ENCODE measurements at places on chromosomes 4 and X.

- DNase-seq: no peak
Observed at GRCh38 chrX:25976683-25977310, 161.3 kb upstream of the MAGEB18 start.

DNA sequence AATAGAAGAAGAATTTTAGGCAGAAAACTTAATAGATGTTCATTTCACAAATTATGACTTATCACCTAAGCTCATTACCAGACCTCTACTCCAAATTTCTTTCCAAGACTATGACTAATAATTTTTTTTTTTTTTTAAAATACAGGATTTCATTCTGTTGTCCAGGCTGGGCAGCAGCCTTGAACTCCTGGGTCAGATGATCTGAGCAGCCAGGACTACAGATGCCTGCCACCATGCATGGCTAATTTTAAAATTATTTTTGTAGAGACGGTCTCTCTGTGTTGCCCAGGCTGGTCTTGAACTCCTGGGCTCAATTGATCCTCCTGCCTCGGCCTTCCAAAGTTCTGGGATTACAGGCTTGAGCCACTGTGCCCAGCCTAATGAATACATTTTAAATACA, 119.2 kb downstream of the ARHGAP10 start:
- no peak for DNase-seq

DNA sequence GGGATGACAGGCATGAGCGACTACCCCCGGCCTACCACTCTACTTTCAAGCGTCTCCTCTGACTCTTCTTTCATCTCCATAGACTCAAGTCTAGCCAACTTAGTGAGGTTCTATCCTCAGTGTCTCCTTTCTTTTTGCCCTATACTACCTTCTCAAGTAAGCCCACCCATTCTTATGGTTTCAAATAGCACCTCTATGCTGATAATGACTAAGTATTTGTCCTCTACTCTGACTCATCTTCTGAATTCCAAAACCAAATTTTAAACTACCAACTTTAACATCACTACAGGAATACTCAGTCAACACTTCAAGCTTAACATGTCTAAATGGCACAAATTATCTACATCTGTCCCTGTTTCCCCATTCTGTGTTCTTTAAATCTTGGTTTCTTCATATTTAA, 47.8 kb downstream of the ELF2 start:
- DNase-seq: no peak

- DNase-seq: peak; percentile 23
Observed at GRCh38 chr4:113901994-113902787, 77.3 kb downstream of the ARSJ start.

- DNase-seq: no peak
Observed at GRCh38 chr4:95701500-95702170, 138.3 kb upstream of the PDHA2 start.

DNA sequence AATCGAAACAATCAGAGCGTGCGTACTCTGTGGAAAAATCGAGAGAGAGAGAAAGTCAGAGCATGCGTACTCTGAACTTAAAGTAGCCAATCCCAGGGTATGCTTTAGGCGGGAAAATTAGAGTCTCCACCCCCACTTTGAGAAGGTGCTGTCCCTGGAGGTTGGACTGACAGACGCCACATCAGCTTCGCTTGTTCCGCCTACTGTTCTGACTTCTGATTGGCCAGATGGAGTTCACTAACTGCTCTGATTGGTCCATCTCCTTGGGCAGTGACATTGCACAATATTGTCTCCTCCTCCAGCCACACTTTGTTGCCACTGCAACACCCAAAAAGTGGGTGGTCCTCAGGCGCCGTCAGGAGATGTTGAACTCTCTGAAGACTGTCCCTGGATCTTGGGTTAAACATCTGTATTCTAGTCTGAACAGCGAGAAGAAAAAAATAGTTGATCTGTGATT, at the start of gene SSX5:
SSX5 (minus strand) TSS at position 51 of the 457 bp plus-strand sequence. CDS start 1,437 bp downstream, outside the sequence.
- DNase-seq: no peak

DNA sequence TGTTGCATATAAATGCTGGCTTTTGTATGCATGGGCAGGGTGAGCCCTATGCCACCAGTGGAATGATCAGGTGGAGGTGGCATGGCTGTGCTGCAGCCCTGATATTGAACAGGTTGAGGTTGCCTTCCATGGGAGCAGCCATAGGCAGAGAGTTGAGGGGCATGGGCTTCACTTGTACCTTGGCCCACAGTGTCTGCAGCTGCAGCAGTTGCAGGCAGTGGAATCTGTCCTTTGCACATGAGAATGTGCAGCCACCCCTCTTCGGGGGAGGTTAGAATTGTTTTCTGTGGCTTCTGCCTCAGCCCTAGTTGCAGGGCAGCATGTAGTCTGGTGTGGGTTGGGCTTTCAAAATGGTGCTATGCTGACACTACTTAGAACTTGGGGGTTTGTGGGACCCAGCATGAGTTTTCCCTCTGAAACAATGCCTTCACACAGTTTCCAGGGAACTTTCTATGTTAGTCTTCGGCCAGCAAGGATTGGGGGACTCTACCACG, 25.4 kb upstream of the VSIG1 start:
- DNase-seq: no peak

DNA sequence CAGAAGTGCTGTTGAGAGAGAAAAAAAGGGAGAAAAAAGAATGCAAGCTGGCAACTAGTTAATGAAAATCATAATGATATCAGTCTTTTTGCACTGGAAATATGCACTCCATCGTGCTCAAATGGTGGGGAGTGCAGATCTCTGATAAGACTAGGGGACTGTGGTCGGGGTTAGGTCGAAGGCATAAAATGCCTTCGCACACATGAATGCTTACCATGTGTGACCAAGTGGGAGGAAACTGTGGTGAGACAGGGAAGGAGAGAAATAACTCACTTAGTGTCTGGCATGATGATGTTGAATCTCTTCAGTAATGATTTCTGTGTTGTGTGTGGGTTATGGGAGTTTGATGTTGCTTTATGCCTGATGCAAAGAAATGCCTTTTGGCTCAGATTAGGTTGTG, 358.9 kb downstream of the FBXO8 start:
- DNase-seq: no peak

GRCh38 chr4:37139987-37140386, 104.6 kb upstream of the NWD2 start:
- no peak for DNase-seq

DNA sequence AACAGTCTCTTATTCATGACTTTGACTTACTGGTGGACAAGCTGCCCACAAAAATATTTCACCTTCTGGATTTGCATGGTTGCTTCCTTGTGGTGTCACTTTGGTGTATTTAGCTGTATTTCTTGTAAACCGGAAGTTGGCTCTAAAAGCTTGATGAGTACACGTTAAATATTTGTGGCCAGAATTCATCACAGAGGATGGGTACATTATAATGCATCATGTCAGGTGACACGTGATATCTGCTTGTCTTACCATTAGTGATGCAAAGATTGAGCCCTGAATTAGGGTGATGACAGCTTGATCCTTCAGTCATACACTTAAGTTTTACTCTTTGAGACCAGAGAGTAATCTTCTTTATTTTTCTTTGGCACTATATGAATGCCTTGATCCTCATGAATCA, 188.3 kb upstream of the RPS6KA3 start:
- DNase-seq: no peak

GRCh38 chr4:54213761-54214160, 15.3 kb upstream of the PDGFRA start:
- no peak for DNase-seq

DNA sequence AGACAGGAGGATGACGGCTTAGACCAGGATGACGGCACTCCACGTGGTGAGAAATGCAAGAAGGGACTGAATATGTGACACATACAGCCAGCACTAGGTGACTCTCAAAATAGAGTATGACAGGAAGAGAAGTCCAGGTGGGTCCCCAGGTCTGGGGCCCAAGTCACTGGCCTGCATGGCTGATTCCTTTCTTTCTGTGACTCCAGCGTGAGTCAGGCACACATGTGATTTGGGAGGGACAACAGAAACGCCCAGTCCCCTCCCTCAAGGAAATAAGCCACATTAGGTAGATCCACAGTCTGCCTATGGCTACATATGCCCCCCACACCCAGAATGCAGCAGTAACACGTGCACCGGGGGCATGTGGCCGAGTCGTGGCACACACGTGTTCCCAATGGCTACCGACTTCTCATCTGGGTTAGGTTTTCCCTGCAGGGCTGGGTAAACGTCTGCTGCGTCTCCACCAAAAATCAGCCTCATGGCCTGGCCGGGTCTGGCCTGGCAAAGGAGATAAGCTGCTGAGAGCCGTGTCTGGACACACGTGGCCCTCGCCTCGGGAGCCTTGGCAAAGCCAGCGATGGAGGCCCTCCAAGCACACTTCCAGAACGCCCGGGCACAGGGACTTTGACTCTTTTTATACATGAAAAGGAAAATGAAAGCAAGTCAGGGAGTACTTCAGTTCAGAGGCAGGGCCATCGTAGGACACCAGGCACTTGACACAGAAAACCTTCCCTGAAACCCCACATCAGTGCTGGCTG, 19.3 kb downstream of the SEL1L3 start:
- no peak for DNase-seq

GRCh38 chr4:150322646-150323045, 244.4 kb downstream of the DCLK2 start:
- DNase-seq: no peak

DNA sequence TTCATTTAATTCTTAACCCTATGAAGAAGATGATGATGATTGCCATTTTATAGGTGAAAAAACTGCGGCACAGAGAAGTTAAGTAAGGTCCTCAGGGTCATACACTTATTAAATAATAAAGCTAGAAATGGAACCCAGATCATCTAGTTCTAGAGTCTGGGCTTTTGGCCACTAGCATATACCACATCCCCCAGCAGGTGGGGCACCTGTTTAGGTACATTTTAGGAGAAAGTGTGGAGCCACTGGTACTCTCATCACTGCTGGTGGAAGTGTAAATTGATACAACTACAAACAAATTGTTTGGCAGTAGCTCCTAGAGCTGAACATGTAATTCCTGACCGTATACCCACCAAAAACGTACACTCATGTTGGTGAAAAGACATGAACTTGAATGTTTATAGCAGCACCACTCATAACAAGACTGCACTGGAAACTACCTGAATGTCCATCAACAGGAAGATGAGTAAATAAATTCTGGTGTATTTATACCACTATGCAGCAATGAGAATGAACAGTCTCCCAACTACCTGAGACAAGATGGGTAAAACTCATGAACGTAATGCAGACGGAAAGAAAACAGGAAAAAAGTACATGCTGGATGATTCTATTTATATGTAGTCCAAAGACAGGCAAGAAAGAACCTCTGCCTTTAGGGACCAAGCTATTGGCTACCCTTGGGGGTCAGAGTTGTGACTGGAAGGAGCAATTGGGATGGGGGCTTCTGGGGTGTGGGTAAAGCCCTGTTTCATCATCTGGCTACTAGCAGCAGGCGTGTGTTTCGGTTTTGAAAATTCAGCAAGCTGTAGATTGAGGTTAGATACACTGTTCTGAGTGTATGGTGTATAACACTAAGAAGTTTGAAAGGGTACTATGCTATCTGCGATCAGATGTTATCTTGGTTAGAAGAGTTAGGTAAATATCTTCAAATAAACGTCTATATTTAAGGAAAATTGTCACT, 72.3 kb upstream of the ADGRG2 start:
- DNase-seq: no peak

GRCh38 chr4:121155893-121156292, 8.2 kb downstream of the TNIP3 start:
- DNase-seq: no peak

- no peak for DNase-seq
Observed at GRCh38 chrX:11464836-11465463, 171.7 kb downstream of the AMELX start.

- no peak for DNase-seq
Observed at GRCh38 chr4:151169223-151169622, 69.8 kb downstream of the RPS3A start.

GRCh38 chr4:7395645-7396044, 39.1 kb downstream of the PSAPL1 start:
- DNase-seq: no peak

DNA sequence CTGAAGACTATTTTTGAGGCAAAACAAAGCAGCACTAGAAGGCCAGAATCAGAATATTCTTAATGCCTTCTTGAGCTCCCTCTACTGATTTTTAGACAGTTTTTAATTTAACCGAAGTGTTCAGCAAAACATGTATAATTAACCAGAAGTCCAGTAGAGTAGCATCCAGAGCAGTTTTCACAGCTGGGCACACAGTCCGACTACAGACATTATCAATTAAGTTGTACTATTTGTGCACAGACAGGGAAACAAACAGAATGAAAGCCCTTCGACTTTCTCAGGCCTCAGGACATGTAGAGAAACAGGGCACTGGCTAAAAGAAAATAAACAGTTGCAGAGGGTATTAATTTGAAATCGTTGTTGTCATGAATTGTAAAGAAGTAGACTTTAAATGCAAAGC, 11.9 kb downstream of the FSTL5 start:
- DNase-seq: no peak

- no peak for DNase-seq
Observed at GRCh38 chrX:148459343-148459742, 41.1 kb upstream of the AFF2 start.

GRCh38 chr4:165971933-165972332, 98.9 kb downstream of the TLL1 start:
- DNase-seq: no peak

DNA sequence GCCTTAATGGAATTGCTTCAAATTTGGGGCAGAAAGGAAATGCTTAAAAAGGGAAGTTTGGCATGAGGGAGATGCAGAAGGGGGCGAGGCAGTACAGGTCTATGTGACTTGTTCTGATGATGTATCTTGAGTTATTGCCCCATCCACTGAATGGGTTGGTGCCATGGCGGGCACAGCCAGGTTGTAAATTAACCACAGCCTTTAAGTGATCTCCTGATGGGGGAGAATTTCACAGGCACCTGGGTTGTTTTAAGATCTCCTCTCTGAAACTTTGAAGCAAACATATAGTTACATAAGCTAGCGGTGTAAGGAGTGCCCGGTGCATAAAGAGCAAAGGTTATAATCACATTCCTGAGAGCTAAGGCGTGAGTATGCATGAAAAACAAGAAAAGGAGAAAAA, 37.0 kb downstream of the NPY5R start:
- no peak for DNase-seq

DNA sequence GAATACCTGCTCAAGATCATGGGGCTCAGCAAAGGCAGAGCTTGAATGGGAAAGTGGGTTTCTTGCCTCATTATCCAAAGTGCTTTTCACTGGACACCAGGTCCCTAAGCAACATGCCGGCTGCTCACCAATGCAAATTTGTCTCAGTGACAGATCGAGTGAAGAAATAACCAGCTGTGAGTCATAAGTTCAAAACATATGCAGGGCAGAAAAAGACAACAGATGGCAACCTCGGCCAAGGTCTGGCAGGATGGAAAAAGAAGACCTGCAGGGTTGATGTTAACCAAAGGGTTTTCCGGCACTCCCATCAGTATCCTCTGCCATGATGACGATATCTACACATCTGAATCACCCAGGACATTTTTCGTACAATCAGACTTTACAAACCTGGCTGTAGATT, 124.1 kb downstream of the AFAP1 start:
- no peak for DNase-seq

GRCh38 chr4:94931626-94932025, 173.9 kb downstream of the BMPR1B start:
- DNase-seq: no peak

Data from activated CD8-positive, alpha-beta memory T cell treated with anti-CD3 and anti-CD28 coated beads for 1 hour (primary cell).